Sigmoid colon (tissue), 7 donors: ENCODE measurements at places on chromosomes 6 and 20. TPM values are rescaled to one million over a fixed set of nuclear protein-coding genes. Genes with fewer than 3 reads are reported as not detected.

LY6G5C gene
- polyA plus RNA-seq = 2.7 TPM

TMEM217 gene
- polyA plus RNA-seq = 0.69 TPM

PNPLA1 gene
- polyA plus RNA-seq = 0.46 TPM

E2F3 gene
- 2.8 TPM for polyA plus RNA-seq

BCLAF1 gene
- 17.6 TPM for polyA plus RNA-seq

ERVFRD-1 gene
- polyA plus RNA-seq = 0.60 TPM

CNKSR3 gene
- polyA plus RNA-seq = 17.4 TPM

CDH22 gene
- polyA plus RNA-seq = not detected
